Stimulated activated CD4-positive, alpha-beta T cell treated with anti-CD3 and anti-CD28 coated beads, Interleukin-2, amount 100 ng/mL, for 48 hours (primary cell): ENCODE measurements at places on chromosomes 4 and X.
A peak's percentile ranks its signal among the peaks of the same experiment; 100 is the strongest.

- DNase-seq, result no peak
Measured at GRCh38 chr4:68466751-68467150, 19.5 kb downstream of the TMPRSS11E start.

GRCh38 chrX:109270580-109271484 lies 211.1 kb downstream of the GUCY2F start:
- peak; percentile 17 for DNase-seq

- no peak for DNase-seq
Measured at GRCh38 chr4:168384437-168385141, 66.0 kb upstream of the DDX60 start.

DNA sequence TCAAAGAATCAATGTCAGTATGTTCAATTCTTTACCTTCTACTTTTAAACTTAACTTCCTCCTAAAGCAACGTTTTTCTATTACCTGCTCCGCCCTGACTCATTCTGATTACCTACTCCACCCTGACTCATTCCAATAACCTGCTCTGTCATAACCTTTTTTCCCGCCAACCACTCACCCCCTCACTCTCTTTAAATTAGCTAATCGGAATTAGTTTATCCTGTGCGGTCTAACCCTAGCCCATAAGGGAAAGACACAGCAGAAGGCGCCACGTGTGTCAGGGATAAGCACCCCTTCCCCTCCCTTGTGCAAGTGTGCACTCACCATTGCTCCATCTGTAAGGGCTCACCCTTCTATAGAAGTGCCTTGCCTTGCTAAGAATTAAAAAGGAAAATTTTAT lies 64.4 kb downstream of the EIF4E start:
- DNase-seq, result peak; percentile 9

DNA sequence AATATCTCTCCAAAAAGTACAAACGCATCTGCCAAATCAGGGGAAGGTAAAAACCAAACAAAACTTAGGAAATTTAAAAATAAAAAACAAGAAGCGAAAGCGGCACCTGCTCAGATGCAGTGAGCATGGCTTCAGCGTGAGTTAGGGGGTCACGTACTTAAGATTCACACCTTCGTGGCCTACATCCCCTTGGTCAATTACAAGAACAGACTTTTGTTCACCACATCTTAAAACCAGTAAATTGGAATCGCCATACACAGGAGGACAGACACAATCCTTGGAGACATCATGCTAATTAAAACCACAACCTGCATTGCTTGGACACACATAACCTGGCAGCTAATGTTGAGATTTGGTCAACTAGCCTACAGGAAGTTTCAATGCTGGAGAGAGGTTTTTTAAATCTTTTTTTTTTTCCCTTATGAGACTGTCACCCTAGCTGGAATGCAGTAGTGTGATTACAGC lies 12.5 kb upstream of the SEL1L3 start:
- no peak for DNase-seq

DNA sequence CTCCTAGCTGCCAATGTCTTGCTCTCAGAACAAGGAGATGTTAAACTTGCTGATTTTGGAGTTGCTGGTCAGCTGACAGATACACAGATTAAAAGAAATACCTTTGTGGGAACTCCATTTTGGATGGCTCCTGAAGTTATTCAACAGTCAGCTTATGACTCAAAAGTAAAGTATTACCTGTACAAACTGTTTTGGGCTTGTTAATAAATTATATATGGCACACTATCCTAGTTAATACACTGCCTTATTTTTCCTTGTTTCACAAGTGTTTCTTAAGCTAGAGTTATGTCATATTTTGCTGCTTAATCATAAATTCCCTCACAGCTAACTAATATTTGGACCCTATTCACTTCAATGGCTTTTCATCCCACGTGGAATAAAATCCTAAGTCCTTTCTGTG lies 45.3 kb downstream of the STK26 start:
- DNase-seq, result no peak

GRCh38 chr4:154738426-154738825 lies 5.4 kb upstream of the LRAT start:
- DNase-seq, result no peak

GRCh38 chrX:97132664-97133415 lies 249.1 kb downstream of the RPA4 start:
- no peak for DNase-seq

DNA sequence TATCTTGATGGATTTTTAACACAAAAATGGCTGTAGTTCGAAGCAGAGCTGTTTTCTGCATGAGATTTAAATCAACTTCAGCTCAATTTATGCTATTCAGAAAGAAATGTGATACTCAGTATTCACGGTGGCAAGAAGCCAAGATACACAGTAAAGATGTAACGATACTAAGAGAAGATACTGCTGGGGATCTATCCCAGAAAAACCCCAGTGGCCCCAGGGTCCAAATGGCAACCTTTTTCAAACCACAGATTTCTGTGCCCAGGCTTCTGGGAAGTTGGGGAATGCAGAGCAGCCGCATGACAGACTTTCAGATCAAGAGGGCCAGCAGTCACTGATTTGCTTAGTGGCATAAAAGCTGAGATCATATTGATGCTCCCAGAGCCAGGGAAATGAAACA lies 353.9 kb downstream of the AFF2 start:
- DNase-seq, result no peak

GRCh38 chrX:43629229-43629628 lies 26.9 kb upstream of the MAOA start:
- no peak for DNase-seq
